ENCODE measurements at places on chromosomes 5 and 9. TPM values are rescaled to one million over a fixed set of nuclear protein-coding genes. Genes with fewer than 3 reads are reported as not detected.

GRCh38 chr5:133882846-133883245, 85.6 kb downstream of the C5orf15 start:
- DNase-seq: no peak

DNA sequence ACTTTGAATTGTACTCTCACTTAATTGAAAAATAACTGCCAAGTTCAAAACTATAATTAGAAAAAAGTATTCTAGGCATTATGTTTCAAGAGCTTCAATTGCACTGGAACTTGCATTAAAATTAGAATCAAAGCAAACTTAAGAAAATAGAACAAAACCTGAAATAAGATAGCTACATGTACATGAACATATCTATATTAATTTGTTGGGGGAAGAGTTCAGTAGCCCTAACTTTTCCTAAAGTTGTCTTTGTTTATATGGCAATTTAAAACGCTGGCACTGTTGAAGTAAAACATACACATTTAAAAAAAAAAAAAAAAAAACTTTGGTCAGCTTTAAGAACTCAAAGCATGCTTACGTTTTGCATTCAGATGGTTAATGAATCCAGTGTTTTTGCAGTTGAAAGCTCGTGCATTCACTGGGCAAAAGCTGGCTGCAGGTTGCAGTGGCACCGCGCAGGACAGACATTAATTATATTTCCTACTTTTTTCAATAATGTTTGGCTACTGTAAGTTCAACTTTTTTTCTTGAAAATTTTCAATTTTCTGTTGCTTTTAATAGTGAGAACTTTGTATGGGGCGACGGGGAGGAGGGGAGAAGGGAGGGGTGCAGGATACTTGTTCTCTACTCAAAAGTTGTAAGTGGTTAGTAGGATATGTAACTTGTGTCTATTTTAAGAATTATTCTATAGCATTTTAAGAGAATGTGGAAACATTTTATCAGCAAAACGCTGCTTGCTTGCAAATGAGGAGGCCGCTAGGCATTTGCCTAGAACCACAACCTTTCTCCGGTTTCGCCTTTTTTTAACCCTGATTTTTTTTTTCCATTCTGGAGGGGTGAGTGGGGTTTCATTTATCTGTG, 3.9 kb downstream of the NR2F1 start:
- no peak for DNase-seq

DNA sequence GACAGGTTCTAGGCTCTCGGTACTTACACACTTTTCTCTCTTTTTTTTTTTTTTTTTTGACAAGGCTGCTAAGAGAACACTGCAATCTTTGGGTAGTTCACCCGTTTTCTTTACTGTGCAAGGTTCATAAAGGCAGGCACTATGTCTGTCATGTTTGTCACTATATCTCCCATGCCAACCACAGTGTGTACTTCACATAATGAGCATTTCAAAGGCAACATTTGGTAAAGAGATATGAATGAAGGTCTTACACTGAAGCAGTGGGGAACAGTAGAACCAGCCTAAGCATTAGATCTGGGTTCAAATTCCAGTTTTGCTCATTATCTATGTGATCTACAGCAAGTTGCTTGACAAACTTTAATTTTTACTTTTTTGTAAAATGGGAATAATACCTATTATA, 1.5 kb upstream of the HMGCR start:
- no peak for DNase-seq

DNA sequence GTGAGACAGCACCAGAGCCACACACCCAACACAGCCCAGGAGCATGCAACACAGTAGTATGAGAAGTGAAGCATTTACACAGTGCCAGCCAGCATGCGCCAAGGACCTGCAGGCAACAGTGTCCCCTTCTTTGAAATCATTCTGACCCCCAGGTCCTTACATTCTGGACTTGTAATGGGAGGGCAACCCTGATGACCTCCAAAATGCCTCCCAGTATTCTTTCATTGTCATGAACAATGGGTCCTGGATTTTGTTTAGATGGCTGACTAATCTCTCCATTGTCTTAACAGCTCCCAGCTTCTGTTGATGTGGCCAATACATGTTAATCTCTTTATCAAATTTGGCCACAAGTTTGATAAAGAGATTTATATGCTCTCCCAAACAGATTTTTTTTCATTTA, 417.1 kb downstream of the DMRTA1 start:
- no peak for DNase-seq

The BRINP1 gene
- total RNA-seq: 1.8 TPM

The RLN2 gene
- 0.55 TPM for total RNA-seq

GRCh38 chr5:117942861-117943519, 1045.4 kb downstream of the DTWD2 start:
- no peak for DNase-seq

- no peak for DNase-seq
Measured at GRCh38 chr5:60205071-60205470, 311.5 kb upstream of the PDE4D start.

- DNase-seq: no peak
Measured at GRCh38 chr5:54146916-54147315, 163.5 kb downstream of the ARL15 start.

DNA sequence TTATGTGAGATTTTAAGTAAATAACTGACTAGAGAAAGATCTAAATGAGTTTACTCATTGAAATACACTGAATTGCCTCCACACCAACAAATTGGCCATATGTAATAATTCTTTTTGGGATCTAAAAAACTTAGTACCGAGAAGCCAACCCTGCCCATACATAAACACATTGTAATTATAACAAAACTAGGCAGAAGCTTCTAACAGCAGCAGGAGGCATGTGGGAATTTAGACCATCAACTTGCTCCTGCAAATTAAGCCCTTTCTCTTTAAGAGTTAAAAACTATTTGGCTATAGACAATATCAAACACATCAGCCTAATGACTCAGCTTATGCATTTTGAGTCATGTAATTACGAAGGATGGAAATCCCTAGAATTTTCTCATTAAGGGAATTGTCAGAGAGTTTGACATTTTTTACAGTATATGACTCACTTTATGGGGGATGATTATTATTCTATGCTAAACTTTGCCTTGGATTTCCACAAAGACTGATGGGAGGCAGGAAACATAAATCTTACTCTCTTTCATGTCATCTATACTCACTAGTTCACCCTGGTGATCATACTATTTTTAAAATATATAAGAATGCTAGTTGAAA, 1.0 kb downstream of the IL7R start:
- no peak for DNase-seq

DNA sequence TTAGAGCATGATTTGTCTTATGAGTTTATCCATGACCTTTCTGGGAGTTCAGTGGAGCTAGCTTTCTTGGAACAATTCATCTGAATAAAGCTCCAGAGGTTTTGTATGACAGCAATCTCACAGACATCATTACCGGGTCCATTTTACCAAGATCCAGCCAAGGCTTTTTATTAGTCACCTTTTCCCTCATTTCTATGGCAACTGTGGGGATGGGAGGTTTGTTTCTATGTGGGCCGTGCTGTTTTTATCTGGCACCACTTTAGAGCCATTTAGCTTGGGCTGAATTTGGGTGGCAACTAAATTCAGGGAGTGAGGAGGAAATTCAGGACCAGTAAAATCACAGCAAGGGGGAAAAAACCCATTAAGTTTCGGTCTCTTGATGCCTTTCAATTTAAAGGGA, 245.7 kb downstream of the NSG2 start:
- no peak for DNase-seq
